ENCODE measurements at places on chromosomes 11 and 22.

- DNase-seq = no peak
Measured at GRCh38 chr22:41469218-41469851, 418 bp downstream of the ACO2 start.

DNA sequence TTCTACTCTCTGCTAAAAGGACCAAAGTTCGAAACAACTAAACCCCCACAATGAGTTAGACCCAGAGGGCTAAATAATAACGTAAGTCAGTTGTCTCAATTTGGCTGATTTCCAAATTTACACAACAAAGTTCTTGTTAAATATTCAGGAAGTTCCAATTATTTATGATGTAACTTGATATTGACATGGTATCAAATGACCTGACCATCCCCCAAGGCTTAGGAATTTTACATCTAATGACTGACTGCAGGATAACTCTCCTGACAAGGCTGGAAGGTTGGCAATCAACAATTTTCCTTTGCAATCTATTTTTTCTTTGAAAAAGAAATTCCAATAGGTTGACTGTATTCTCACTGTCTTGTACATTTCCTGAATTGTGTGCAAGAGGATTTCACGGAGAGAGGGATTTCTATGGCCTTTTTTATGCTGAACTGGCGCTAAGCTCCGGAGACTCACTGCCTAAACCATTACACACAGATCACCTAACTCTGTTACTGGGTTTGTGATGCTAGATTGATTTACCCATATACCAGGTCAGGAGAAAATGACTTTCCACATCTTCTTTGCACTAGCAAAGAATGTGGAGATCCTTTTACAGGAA lies 9.6 kb upstream of the CDON start:
- DNase-seq = no peak

GRCh38 chr22:47435826-47436225 lies 673.4 kb downstream of the TBC1D22A start:
- no peak for DNase-seq

DNA sequence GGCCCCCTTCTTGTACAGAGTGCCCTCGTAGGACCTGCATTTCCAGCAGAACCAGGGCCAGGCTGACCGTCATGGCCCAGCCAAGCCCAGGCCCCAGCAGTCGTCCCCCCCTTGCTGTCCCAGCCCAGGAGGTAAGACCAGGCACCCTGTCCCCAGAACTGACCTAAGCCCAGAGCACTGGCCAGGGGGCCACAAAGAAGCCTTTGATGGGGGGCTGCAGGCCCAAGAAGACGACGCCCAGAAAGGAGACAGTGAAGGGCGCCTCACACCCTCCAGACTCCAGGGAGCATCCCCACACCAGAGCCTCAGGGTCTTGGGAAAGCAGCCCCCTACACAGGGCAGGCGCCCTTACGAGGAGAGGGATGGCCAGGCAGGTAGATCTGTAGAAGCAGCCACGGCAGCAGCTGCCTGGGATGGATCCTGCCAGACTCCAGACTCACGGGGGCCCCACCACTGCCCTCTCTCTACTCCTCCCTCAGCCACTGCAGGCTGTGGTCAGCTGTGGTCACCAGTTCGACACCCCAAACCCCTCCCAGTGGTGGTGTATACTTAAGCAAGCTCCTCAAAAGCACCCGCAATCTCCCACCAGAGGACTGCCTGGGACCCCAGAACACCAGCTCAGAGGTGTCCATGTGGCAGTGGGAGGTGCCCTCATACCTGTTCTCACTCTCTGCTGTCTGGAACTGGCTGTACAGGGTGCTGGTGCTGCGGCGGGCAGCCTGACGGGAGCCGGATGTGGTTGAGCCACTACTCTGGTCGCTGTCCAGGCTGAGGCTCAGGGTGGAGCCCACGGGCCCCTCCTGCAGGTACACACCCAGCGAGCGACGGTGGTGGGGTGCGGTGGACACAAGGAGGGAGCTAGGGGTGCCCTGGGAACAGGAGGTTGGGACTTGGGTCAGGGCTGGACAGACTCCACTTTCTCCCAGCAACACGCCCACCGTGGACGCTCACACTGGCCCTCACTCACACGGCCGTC lies 27.0 kb downstream of the SBF1 start:
- no peak for DNase-seq
